Stimulated activated CD4-positive, alpha-beta T cell treated with anti-CD3 and anti-CD28 coated beads, Interleukin-12 subunit alpha, Interleukin-12 subunit beta, amount 100 ng/mL, for 24 hours (primary cell): ENCODE measurements at places on chromosomes 3 and 15.

DNA sequence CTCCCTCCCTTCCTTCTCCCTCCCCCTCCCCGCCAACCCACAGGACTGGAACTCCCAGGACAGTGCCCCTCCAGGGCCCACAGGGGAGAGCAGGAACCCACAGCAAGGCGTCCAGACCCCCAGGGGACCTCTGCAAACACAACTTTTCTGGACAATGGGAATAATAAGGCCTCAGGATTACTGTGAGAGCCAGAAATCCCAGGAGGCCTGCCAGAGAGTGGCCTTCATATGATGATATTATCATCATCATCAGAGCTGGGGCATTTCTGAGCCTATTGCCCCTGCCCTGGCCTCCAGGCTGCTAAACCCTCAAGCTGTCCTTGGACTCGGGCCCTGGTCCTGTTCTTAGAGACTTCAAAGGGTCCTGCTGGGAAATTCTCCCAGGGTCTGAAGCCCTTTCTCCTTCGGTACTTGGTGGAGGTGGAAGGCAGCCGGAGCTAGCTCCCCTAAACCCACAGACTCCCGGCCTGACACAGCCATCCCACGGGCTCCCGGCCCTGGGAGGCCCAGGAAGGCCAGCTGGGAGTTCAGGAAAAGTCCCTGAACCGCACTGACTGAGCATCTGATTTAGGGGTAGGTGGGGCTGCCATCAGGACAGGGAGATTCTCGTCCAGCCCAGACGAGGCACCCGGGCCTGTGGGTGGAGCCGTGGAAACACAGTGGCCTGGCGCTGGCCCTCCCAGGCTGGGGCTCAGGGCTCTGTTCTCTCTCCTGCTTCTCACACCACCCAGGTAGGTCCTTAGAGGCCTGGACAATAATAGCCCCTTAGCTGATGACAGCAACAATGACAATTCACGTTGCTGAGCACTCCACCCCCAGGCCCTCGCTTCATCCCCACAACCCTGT is 4.9 kb downstream of the CALML4 start:
- no peak for DNase-seq

- DNase-seq, result no peak
Observed at GRCh38 chr3:150174179-150174578, 203.5 kb upstream of the PFN2 start.

GRCh38 chr3:36373084-36373483 is 7.2 kb upstream of the STAC start:
- DNase-seq, result no peak

DNA sequence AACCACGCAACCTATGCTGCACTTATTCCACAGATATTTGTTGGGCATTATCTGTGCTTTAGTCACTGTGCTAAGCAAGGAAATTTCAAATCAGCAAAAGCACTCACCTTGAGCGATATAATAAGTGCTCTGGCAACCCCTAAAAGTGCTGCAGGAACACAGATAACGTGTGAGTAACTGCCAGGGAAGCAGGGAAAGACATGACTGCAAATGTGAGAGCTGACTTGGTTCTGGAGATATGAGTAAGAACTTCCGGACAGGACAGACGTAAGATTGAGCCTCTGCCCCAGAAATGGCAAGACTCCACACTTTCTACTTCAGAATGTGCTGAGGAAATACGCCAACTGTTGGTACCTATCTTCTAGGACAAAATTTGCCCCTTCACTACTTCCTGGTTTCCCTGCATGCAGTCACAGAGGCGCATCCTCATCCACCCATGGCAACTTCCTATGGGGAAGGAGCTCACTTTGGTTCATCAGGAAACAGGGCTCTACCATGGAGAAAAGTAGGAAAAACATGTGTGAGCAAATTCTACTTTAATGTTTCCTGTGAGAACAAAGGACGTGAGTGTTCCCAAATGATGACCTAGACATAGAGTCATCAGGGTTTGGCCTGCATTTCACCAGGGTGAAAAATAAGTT is 41.7 kb downstream of the AQP9 start:
- DNase-seq, result no peak

DNA sequence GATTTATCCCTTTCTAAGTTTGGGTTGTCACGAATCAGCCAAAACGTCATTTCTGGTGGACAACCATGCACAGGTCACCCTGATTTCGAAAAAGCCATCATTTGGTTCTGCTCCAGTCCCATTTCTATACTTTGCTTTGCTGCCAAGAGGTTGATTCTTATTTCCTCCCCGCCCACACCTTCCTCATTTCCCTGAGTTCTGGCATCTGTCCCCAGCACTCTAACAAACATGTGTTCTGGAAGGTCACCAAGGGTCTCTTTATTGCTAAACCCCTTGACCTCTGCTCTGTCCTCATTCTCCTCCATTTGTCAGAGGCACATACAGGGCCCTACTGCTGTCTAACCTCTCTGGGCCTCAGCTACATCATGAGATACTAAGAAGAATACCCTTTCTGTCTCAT is 36.4 kb upstream of the PTPRG start:
- no peak for DNase-seq

GRCh38 chr15:80379693-80380092 is 24.5 kb upstream of the ARNT2 start:
- no peak for DNase-seq

DNA sequence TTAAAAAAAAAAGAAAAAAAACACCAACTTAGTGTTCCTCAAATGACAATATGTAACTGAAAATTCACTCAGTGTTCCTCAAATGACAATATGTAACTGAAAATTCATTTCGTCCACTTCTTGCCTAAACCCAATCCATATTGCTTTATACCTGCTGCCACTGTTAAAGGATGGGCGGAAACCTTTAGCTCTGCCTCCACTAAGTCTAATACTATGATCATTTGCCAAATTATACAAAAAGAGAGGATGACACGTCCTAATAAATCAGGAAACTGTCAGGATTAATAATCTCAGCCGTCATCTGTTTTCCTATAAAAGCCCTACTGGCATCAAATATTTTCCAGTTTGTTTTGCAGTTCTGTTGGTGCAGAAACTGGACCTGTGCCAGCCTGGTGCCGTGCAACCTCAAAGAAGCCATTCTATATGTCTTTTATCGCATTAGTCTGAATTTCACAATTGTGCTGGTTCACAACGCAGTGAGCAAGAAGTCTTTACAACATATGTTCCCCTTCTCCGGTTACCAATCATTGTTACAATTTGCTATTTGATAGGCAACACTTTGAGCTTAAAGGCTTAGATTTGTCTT is 160.4 kb upstream of the KCNH8 start:
- no peak for DNase-seq

- DNase-seq, result no peak
Observed at GRCh38 chr15:33871980-33872379, 96.3 kb upstream of the CHRM5 start.

DNA sequence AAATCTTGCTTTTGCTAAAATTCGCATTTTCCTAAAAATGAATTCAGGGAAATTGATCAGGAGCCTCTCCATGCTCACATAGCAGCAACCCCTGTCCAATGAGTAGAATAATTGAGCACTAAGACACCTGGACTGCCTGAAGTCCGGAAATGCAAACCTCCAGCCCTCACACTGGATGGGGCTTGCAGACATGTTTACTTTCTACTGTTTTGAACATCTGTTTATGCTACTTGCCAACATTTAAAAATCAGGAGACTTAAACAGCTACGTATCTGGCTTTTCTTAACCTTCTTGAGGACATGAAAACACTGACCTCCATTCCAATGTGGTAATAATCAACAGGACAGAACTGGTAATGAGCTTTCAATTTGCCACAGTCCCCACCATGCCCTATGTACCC is 184.4 kb downstream of the SHOX2 start:
- no peak for DNase-seq
